ENCODE measurements at places on chromosomes 2 and 18. TPM values are rescaled to one million over a fixed set of nuclear protein-coding genes. Genes with fewer than 3 reads are reported as not detected.

Gene C1GALT1C1L
- not detected for total RNA-seq

Gene PPP1R1C
- total RNA-seq: 0.49 TPM

Gene SLC9A2
- 0.49 TPM for total RNA-seq

Gene KRTCAP3
- total RNA-seq: 0.25 TPM

Gene DPP4
- total RNA-seq: 5.7 TPM

Gene MROH2A
- total RNA-seq: not detected

Gene PSMA8
- total RNA-seq: not detected

Gene CFAP65
- total RNA-seq: 0.74 TPM

Gene CNGA3
- 2.5 TPM for total RNA-seq

Gene DSC1
- total RNA-seq: 0.25 TPM

Gene CENPA
- 1.2 TPM for total RNA-seq

Gene TMEFF2
- total RNA-seq: 37.6 TPM

Gene CNOT9
- total RNA-seq: 31.7 TPM

Gene CRYBA2
- total RNA-seq: not detected
